ENCODE measurements at places on chromosomes 11 and 22.

- DNase-seq = no peak
Observed at GRCh38 chr11:119175493-119176077, 7.1 kb downstream of the NLRX1 start.

DNA sequence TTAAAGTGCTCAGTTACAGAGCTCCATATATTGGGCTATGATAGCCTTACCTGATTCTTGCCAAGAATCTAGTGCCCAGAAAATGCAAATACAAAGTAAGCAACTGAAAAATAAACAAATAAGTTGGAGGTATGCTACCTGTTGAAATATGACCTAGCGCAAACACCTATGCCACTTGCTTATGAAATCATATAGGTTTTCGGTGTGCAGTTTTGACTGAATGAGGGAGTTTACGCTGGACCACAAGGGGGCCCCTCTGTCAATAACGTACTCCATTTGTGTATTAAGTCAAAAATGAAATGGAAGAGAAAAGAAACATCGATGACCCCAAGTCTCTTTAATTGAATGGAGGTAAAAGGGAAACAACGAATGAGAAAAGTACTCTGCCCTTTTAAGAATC lies 84.9 kb upstream of the TRIM77 start:
- DNase-seq = no peak

DNA sequence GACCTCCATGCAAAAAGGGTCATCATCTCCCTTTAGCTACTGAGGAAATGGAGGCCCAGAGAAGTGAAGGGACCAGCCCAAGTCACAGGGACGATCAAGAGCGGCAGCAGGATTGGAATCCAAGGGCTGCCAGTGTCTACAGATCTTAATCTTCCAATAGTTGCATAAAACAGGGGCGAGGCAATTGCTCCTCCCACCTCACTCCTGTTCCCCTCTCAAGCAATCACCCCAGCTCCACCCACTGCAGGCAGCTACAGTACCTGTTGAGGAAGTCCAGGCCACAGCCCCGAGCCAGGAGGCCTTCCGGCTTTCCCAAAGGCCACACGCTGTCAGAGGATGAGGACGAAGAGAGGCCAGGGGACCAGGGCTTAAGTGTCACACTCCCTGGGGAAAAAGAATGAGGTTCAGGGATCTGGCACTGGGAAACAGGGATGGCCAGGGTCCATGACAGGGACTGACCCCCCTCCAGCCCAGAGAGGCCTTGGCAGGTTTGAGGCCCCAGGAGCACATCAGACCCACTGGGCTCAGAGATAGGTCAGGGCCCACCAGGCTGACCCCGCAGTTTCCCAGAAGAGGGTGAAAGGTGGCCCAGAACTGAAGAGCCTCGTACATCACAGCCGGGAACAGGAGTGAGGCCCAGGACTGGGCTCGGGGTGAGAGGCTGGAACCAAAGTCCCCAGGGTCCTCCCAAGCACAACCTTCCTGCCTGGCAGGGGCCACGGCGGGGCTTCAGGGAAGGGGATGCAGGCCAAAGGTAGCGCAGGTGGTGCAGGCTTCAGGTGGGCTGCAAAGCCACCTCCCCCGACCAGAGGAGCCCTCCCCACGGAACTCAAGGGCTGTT lies 16.4 kb upstream of the MFNG start:
- DNase-seq = no peak

DNA sequence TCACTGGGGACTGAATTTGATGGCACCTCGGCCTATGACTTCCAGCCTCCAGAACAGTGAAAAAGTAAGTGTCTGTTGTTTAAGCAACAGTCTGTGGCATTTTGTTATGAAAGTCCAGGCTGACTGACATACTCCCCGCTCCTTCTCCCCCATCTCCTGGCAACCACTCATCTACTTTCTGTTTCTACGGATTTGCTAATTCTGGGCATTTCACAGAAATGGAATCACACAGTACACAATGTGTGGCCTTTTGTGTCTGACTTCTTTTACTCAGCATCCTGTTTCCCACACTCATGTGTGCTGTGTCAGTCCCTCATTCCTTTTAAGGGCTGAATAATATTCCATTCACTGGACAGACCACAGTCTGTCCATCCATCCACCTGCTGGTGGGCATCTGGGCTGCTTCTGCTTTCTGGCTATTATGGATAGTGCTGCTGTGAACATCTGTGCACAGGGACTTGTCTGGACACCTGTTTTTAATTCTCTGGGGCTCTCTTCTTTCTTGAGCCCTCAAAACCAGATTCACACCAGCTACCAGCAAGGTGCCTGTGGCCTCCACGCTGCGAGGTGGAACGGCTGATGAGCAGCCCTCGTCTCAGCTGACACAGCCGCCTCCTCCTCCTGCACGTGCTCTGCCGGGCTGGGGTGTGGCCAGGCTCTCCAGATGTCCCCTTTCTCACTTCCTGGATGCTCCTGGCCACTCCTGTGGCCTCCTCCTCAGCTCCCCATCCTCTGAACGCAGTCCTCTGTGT lies 333.1 kb downstream of the CTTN start:
- DNase-seq = no peak

GRCh38 chr11:10778217-10778970 lies 27.3 kb downstream of the CTR9 start:
- DNase-seq = no peak

DNA sequence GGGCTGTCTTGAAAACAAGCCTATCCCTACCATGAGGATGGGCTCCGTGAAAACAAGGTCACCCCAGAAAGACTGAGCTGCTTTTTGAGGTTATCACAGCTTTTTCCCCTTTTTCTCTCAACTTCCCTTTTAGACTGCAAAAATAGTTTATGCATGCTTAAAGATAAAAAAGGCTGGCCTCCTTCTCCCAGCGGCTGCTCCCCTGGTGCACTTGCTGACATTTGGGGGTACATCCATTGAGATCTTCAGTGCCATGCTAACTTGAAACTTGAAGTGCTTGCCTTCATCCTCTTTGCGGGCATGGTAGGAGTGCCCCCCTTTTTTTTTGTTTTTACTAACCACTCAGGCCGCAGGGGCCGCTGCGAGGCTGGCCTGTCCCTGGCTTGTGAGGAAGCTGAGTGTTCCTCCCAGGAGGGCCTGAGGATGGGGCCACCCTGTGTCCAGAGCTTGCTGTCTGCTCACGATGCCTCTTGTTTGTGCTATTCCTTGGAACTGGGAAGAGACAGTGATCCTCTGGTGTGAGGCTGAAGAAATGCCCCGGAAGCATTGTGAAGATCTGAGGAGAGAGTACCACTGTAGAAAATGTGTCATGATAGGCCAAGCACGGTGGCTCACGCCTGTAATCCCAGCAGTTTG lies 2.2 kb downstream of the TANGO2 start:
- DNase-seq = no peak

DNA sequence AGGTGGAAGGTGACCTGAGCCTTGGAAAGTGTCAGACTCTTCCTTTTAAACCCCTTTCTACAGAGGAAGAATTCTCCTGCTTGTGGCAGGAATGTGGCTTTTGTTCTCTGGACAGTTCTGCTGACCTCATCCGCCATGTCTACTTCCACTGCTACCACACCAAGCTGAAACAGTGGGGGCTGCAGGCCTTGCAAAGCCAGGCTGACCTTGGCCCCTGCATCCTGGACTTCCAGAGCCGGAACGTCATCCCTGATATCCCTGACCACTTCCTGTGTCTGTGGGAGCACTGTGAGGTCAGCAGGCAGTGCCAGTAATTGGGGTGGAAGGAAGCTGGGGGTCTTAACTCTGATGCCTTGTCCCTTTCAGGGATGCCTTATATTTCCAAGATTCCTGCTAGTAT lies 9.3 kb downstream of the HINFP start:
- DNase-seq = no peak

- DNase-seq = peak; percentile 40
Observed at GRCh38 chr11:1608363-1608762, at the start of gene KRTAP5-3. Gene KRTAP5-3 (minus strand): TSS chr11:1608463. CDS start chr11:1608385, 78 bp downstream.

- DNase-seq = no peak
Observed at GRCh38 chr22:49216579-49216978, 611.1 kb downstream of the BRD1 start.

DNA sequence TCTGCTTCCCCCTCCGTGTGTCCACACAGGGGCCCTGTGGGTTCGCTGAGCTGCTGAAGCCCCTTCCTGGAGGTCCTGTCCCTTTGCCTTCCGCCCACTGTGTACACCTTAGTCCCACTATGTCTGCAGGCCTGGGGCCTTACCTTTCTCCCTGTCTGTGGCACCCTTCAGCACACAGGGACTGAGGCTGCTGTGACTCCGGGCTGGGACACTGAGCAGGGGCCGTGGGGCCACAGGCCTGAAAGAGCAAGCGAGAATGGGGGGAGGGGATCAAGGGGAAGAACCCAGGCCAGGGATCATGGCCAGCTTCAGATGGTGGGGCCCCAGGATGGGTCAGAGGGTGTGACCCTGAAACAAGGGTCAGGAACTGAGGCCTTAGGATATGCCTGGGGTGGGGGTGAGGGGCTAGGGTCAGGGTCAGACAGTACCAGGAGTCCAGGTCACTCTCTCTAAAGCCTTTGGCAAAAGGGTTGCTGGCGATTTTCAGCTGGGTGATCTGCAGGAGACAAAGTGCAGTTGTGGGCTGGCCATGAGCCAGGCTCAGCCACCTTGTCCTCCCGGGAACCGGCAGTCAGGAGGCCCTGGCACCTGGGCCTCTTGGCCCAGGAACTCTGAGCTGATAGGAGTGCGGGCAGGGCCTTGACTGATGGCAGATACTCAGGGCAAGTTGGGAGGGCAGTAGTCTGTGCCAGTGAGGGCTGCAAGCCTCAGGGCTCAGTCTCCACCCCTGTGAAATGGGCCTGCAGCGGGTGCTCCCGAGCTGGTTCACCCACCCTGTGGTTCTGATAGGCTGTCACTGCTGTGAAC lies 2.6 kb upstream of the NUDT8 start:
- no peak for DNase-seq

DNA sequence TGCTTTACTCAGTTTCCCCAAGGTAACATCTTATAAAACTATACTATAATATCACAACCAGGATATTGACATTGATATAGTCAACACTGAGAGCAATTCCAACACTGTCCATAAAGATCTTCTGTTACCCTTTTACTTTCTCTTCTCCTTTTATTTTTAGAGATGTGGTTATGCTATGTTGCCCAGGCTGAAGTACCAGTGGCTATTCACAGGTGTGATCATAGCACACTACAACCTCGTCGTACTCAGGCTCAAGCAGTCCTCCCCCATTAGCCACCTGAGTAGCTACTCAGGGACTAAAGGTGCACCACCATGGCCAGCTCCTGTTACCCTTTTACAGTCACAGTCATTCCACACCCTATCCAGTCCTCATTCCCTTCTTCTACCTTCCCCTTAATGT lies 119.7 kb downstream of the CWF19L2 start:
- no peak for DNase-seq

GRCh38 chr11:117882311-117882905 lies 6.0 kb upstream of the FXYD6 start:
- no peak for DNase-seq

GRCh38 chr22:44291265-44291664 lies 21.5 kb downstream of the SHISAL1 start:
- DNase-seq = no peak

DNA sequence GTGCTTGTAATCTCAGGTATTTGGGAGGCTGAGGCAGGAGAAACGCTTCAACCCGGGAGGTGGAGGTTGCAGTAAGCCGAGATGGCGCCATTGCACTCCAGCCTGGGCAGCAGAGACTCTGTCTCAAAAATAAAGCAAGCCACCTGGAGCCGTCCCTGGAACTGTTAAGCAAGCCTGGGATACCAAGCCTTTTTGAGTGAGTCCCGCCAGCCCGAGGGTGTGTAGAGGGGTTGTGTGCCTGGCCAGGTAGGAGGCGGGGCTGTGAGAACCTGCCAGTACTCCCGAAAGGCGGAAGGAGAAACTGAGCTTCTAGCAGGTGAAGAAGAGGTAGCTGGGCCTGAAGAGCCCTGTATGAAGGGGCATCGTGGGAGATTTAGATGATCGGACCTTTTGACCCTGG lies 52.4 kb downstream of the TRIOBP start:
- no peak for DNase-seq

DNA sequence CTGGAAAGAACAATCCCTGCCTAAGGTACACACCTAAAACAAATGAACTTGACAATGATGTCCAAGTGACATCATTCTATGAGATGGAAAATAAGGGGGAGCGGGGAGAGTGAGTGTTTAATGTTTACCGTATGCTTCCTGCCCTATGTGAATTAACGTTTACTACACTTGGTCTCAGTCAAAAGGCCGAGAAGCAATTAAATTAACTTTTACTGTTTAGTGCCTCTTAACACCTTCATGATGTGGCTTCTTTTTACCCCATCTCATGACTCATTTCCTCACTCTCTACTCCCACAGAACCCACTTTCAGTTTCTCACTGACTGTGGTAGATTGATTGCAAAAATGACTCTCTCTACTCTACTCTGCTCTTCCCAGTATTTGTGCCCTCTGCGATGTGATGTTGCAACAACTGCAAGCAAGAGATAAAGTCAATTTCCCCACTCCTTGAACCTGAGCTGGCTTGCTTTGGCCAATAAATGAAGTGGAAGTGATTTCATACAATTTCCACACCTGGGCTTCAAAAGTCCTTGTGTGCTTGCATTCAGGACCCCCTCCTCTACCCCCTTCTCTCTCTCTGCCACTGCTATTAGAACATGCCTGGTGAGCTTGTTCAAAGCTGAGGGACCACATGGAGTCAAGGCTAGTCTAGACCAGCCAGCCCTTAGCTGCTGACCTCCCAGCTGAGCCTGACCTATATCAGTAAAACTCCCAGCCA lies 11.6 kb upstream of the ALKBH3 start:
- DNase-seq = no peak

- DNase-seq = no peak
Observed at GRCh38 chr11:65444314-65445051, 21.9 kb downstream of the NEAT1 start.

DNA sequence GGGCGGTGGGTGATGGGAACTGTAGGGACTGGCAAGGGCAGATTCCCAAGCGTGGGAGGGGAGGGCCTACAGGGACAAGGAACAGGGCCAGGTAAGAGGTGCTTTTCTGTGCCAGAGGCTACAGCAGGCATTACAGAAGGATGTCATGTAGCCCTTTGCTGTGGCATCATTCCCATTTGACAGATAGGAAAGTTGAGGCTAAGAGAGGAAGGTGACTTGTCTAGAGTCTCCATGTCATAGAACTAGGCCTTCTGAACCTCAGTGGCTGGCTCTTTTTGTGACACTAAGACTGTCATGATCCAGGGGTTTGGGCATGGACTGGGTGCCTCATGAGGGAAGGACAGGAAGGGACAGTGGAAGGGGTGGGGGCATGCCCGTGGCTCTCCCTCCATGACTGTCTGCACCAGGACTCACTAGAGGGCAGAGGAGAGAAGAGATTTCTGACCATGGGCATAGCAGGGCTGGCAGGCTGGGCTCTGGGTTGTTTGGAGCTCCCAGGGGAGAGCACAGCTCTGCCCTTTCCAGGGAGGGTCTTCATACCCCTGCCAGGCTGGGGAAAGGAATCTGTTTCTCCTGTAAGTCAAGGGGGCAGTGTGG lies 3.2 kb downstream of the MMP11 start:
- DNase-seq = no peak
